ENCODE measurements at places on chromosomes 5 and 9. TPM values are rescaled to one million over a fixed set of nuclear protein-coding genes. Genes with fewer than 3 reads are reported as not detected.

The GABRB2 gene
- total RNA-seq = 1.4 TPM

The ZNF454 gene
- total RNA-seq = 2.2 TPM

The SEC61B gene
- 60.4 TPM for total RNA-seq

The BTNL8 gene
- not detected for total RNA-seq

The GPX3 gene
- total RNA-seq = 1,220 TPM

The TEX10 gene
- 7.9 TPM for total RNA-seq

The NKD2 gene
- 4.4 TPM for total RNA-seq

The RNF20 gene
- 39.8 TPM for total RNA-seq

The SLC2A6 gene
- total RNA-seq = 7.4 TPM

The INSL4 gene
- not detected for total RNA-seq

The COL27A1 gene
- 9.2 TPM for total RNA-seq

The SLC6A19 gene
- total RNA-seq = not detected

The ADAMTSL1 gene
- 3.8 TPM for total RNA-seq

The FAM53C gene
- 17.8 TPM for total RNA-seq

The GABRA6 gene
- not detected for total RNA-seq

The CXCL14 gene
- total RNA-seq = 11.2 TPM

The ECSCR gene
- 49.8 TPM for total RNA-seq

The GABRG2 gene
- not detected for total RNA-seq

The ALDOB gene
- total RNA-seq = 0.53 TPM

The PCDHB13 gene
- 5.3 TPM for total RNA-seq

The CYSRT1 gene
- 0.62 TPM for total RNA-seq

The ICE1 gene
- 15.7 TPM for total RNA-seq

The OR1J4 gene
- not detected for total RNA-seq

The FOXD4L3 gene
- not detected for total RNA-seq

The PCDHA3 gene
- total RNA-seq = 0.06 TPM

The SNCAIP gene
- total RNA-seq = 3.2 TPM

The CARD6 gene
- total RNA-seq = 10.6 TPM

The DAB2IP gene
- 58.3 TPM for total RNA-seq

The RABEPK gene
- total RNA-seq = 10.0 TPM

The IFNB1 gene
- not detected for total RNA-seq

The CER1 gene
- not detected for total RNA-seq

The GPBP1 gene
- total RNA-seq = 58.4 TPM

The IL13 gene
- not detected for total RNA-seq

The NOTCH1 gene
- total RNA-seq = 36.0 TPM

The LPAR1 gene
- total RNA-seq = 27.2 TPM

The WNK2 gene
- total RNA-seq = 175 TPM

The TUT7 gene
- 14.3 TPM for total RNA-seq

The PCDHA1 gene
- not detected for total RNA-seq

The SUSD1 gene
- total RNA-seq = 9.4 TPM

The GFPT2 gene
- 27.3 TPM for total RNA-seq

The NME5 gene
- 2.7 TPM for total RNA-seq

The OR1Q1 gene
- total RNA-seq = not detected

The RBM27 gene
- total RNA-seq = 13.7 TPM

The IFNA2 gene
- not detected for total RNA-seq

The WDR38 gene
- total RNA-seq = not detected

The GKAP1 gene
- 18.3 TPM for total RNA-seq

The SLC6A3 gene
- 0.06 TPM for total RNA-seq

The SPATA31D4 gene
- total RNA-seq = not detected

The PCDHAC2 gene
- 2.9 TPM for total RNA-seq

The FBP2 gene
- 0.62 TPM for total RNA-seq
